Activated T-helper 1 cell treated with Interleukin-2 at 50 U/mL for 16 hours (primary cell): ENCODE measurements at places on chromosomes 6 and 20.

DNA sequence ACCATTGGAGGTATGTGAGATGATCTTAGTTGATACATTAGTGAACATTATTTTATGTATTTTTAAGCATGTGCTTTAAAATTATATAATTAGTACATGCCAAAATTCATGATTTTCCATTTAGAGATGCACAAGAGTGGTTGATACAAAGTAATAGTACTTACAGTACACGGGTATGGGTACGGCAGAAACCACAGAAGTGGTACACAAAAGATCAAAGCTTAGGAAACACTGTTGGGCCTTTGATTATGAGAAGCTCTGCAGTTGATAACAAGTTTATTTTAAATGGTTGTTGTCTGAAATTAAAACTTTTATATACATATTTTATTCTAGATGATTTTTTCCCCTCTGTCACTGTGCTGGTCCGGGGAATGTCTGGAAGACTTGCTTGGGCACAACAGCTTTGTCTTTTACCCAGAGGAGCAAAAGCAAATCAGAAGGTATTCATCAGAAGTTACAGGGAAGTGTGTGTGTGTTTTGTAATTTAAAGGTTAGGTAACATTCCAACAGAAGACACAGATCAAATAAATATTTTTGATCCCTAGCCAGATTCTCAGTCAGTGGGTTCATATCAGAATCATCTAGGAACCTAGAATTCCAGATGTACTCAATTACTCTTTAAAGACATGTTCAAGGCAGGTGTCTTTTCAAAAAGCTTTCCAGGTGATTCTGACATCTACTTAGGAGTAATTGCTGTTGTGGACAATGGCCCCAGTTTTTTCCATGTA is 32.5 kb upstream of the ADIG start:
- DNase-seq, result no peak

- DNase-seq, result no peak
Measured at GRCh38 chr6:158381214-158381613, 68.9 kb downstream of the TULP4 start.

GRCh38 chr20:47668313-47669151 is 116.7 kb downstream of the SULF2 start:
- no peak for DNase-seq

GRCh38 chr20:45857882-45858216 is 435 bp downstream of the ZSWIM3 start:
- no peak for DNase-seq

- no peak for DNase-seq
Measured at GRCh38 chr6:110017946-110018345, 39.8 kb downstream of the GPR6 start.

DNA sequence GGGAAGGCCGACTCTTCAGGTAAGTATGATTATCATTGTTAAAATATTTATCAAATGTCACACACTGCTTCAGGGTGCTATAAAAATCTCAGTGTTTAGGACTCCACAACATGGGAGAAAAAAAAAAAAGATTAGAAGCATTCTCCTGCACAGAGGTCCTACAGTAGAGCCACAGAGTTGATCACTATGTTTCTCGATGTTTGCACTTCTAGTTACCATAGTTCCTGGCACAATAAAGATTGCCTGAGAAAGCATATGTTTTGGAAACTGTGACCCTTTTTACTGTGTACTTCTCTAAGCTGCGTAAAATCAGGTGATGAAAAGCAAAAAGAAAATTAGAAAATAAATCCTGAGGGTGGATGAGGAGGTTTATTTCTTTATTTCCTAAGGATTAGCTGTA is 269.9 kb upstream of the SYNCRIP start:
- DNase-seq, result no peak

- DNase-seq, result no peak
Measured at GRCh38 chr6:111845441-111845871, 27.8 kb downstream of the FYN start.

GRCh38 chr20:17066902-17067301 is 159.9 kb upstream of the PCSK2 start:
- no peak for DNase-seq

GRCh38 chr6:157879873-157880254 is 56.8 kb downstream of the SNX9 start:
- no peak for DNase-seq

- no peak for DNase-seq
Measured at GRCh38 chr6:54112151-54112650, 958 bp downstream of the MLIP start.

- no peak for DNase-seq
Measured at GRCh38 chr20:23160536-23161243, 74.6 kb upstream of the CD93 start.
